ENCODE measurements at places on chromosomes 12 and 14.

- no peak for DNase-seq
These were observed 143.1 kb upstream of the NUDT4 start for GRCh38 chr12:93234641-93235040.

DNA sequence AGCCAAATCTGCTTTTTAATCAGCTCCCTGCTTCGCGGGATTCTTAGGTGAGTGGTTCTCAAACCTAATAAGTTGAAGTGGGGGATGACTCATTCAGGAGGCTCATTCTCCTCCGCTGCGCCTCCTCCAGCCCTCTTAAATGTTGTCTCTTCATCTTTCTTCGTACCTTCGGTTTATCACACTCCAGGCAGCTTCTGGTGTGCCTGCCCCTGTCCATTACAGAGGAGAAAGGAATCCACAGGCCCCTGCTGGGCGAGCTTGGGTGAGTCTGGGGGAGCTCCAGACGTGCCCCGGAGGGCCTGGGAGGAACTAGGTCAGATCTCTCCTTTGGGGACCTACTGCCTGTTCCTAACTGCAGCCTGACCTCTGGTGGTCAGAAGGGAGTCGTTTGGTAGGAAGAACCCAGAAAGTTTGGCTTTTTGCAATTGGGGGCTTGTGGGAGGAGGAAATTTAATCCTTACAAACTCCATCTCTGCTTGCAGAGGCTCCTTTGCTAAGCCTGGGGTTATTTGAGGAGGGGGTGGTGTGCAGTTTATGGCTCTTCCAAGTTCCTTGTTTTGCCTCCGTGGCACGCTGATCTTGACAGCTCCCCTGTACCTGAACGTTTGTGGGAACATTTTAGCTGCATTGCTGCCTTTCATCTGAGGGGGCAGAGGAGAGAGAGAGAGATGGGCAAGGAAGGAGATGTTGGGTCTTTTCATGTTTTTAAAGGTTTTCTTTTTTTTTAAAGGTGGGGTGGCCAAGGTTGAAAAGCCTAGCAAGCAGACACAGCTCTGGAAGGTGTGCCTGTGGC, 84.1 kb upstream of the GNG2 start:
- peak; percentile 46 for DNase-seq

DNA sequence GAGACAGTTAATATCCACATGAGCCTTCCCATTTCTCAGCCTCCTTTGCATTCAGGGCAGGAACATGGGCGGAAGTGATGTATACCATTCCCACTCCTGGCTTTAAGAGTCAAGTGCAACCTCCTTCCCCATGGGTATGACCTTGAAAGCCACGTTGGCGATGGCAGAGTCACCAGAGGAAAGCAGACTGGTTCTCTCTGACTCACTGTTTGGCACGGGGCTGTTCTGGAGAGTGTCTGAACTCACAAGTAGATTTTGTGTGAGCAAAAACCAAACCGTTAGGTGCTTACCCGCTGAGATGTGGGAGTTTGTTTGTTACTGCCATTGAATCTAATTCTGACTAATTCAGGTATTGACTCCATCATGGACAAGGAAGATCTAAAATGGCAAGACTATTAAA, 36.7 kb upstream of the PZP start:
- no peak for DNase-seq

- no peak for DNase-seq
These were observed 96.2 kb upstream of the FKBP4 start for GRCh38 chr12:2698566-2698965.

- DNase-seq: peak; percentile 95
These were observed 53.6 kb upstream of the ZFP36L1 start for GRCh38 chr14:68846466-68846865.

DNA sequence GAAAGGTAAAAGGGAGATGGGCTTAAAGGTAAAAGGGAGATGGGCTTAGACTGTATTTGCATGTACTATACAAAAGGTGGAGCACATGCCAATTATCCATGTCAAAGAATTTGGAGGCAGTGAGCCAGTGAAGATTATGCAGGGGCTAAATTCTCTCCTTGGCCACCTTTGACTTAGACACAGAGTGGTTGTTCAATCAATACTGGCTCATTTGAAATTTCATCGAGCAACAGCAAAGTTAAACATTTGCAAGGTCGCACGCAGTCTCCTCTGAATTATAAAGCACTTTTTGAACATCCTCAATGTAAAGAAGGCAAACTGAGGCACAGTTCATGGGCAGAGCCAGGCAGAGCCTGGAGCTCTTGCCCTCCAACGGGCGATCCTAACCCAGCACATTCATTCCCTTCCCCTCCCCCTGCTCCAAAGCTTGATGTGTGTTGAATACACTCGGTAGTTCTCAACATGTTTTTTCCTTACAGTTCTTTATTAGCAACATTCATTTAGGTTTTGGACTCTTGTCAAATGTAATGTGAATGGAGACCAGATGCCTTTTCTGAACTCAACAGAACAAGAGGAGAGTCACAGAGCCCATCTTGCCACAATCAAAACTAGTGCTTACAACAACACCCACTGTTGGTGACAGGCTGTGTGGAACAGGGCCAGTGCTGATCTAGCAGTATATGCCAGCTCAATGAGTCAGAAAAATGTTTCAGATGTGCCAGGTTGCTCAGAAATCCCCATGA, 169.7 kb upstream of the G2E3 start:
- DNase-seq: peak; percentile 36

GRCh38 chr14:23548351-23549318, 2.9 kb downstream of the ZFHX2 start:
- DNase-seq: no peak

DNA sequence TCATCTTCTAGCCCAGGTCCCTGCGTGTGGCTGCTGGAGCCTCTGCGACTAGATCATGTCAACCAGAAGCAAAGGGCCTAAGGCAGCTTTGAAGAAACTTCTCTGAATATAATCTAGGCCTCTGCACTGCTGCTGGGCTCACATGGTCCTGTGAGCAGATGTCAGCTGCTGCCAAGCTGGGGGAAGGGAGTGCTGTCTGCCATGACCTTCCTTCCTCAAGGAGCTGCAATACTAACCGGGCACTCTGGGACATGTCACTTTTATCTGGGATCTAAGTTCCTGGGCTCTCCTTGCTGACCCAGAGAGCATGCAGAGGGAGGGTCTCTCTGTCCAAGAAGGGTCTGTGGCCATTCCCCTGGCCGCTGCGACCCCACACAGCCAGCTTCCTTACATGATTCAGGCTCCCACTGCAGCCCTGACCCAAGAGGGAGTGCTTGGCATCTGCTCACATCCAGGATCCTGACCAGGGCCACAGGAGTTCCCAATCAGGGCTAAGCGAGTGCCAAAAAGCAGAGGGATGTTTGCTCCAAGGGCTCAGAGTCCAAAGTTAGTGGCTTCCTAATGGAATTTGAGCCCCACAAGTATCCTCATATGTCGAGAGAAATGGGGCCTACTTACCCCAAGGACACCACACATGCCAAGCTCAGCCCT, 74.0 kb downstream of the PLEKHG3 start:
- DNase-seq: peak; percentile 20

- no peak for DNase-seq
These were observed 9.4 kb upstream of the DHRS7 start for GRCh38 chr14:60174352-60175254.

DNA sequence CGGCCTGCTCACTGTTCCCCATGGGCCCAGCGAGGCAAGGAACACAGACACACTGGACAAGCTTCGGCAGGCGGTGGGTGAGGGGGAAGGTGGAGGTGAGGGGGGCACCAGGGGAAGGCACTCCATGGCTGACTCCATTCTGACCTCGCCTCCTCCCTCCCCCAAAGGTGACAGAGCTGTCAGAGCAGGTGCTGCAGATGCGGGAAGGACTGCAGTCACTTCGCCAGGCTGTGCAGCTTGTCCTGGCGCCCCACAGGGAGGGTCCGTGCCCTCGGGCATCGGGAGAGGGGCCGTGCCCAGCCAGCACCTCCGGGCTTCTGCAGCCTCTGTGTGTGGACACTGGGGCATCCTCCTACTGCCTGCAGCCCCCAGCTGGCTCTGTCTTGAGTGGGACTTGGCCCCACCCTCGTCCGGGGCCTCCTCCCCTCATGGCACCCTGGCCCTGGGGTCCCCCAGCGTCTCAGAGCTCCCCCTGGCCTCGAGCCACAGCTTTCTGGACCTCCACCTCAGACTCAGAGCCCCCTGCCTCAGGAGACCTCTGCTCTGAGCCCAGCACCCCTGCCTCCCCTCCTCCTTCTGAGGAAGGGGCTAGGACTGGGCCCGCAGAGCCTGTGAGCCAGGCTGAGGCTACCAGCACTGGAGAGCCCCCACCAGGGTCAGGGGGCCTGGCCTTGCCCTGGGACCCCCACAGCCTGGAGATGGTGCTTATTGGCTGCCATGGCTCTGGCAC, 10.6 kb downstream of the MCRS1 start:
- no peak for DNase-seq

DNA sequence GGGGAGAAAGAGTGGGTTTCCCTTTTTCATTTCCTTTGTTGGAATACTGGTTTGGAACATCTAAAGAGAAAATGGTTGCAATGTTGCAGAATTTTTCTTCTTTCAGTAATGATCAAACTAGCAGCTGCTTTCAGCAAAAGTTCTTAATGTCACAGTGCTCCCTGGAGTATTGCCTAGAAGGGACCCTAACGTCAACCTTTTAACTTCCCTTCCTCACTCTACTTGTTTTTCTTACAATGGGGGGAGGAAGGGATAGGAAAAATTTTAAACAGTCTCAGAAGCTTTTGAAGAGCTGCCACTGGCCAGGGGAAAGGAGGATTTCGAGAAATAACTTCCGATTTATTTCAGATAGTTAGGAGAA, 521.8 kb downstream of the MED13L start:
- no peak for DNase-seq

GRCh38 chr12:54411391-54412241, 7.5 kb downstream of the ITGA5 start:
- DNase-seq: peak; percentile 93

GRCh38 chr12:29565727-29566126, 68.2 kb upstream of the OVCH1 start:
- DNase-seq: no peak

DNA sequence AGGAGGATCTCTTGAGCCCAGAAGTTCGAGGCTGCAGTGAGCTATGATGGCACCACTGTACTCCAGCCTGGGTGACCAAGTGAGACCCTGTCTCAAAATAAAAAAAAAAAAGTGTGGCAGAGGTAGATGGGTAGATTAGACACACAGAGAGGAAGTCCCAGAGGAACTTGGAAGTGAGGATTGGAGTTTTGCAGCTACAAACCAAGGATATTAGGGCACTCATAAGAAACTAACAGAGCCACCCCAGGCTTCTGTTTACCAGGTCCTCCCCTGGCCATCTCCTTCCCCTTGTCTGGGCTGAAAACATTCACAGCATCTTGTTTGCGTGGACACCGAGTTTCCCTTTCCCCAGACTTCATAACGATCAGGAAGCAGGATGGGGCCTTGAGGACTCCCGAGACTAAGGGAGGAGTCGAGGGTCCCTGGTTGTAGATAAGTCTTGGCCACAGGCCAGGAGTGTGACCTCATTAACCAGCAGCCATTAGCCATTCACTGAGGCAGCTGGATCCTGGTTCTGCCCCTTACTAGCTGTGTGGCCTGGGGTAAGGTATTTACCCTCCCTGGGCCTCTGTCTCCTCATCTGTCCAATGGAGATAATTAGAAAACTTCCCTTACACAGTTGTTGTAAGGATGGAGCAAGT, 2.1 kb downstream of the MAP1LC3B2 start:
- no peak for DNase-seq

GRCh38 chr12:43653917-43654316, 101.9 kb upstream of the ADAMTS20 start:
- DNase-seq: no peak

DNA sequence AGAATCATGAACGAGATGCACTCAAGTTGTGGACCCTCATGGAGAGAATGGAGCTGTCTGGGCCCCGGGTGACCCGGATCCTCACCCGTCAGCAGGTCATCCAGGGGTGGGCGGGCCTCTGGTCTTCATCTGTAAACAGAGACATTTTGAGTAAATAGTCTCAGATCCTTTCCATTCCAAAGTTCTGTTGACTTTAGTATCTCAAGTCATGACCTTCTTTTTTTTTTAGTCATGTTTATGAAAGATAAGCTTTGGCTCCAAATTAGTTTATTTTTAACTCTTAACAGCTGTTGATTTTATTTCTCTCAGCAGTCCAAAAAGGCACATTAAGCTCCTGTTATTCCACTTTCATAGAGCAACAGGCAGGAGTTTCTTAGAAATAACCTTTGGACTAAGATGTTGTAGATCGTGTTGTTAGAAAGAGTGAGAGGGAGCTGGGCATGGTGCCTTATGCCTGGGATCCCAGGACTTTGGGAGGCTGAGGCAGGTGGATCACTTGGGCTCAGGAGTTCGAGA, 48.9 kb upstream of the AMN start:
- no peak for DNase-seq

- no peak for DNase-seq
These were observed 70.8 kb downstream of the POLR3B start for GRCh38 chr12:106428384-106428783.

GRCh38 chr12:111598637-111599452, at the start of gene ATXN2:
ATXN2 (minus strand) TSS chr12:111599315; CDS start chr12:111599034, 281 bp downstream.
- DNase-seq: no peak

DNA sequence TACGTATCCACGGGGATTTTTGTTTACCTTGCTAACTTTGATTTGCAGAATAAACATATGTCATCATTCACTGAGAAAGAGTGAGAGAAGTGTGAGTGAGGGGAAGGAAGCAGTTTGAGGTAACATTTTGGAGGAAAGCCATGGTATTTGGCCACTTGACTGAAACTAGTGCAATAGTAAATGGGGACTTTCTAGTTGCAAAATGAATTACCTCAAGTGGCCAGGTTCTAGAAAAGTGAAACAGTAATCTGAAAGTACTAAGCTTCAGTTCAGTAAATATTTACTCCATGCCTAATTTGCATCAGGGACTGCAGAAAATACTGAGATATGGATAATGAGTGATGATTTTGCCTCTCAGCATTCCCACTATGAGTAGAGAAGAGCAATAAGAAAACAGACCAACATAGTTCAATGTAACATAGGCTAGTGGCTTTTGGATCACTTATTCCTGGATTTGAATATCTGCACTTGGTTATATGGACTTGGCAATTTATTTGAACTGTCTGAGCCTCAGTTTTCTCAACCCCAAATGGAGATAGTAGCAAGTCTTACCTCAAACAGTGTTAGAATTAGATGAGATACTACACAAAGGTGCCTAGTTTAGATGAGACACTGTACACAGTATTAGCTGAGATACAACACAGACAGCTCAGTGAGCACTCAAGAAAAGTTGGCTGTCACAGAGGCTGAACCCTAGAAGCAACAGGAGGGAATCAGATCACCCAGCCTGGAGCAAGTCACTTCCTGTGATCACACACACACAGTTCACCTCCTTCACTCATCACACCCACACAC, 439.1 kb downstream of the NPAS3 start:
- DNase-seq: no peak

- DNase-seq: peak; percentile 20
These were observed 28.2 kb downstream of the RPGRIP1 start for GRCh38 chr14:21308132-21308478.

DNA sequence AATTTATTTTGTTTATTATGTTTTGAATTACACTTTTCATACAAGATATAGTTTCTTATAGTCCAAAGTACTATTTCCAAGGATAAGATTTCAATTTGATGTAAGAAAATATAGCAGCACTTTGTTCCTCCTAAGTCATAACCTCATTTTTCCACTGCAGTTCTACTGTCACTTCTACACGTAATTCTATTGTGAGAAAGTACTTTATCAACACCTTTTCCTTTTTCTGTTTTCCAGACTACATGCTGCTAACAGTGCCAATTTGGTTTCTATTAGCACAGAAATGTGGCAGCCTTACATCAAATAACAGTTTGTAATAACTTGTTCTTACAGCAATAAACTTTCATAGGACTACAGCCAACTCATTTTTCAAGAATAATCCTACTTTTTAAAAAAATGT, 45.0 kb downstream of the RPS6KA5 start:
- DNase-seq: no peak

- no peak for DNase-seq
These were observed 1217.4 kb upstream of the FLRT2 start for GRCh38 chr14:84312551-84312950.
